HuH-7.5 (cell line): ENCODE measurements at places on chromosomes 7 and 10.
A peak's percentile ranks its signal among the peaks of the same experiment; 100 is the strongest.

- no peak for DNase-seq
Measured at GRCh38 chr7:55128693-55129394, 110.0 kb downstream of the EGFR start.

DNA sequence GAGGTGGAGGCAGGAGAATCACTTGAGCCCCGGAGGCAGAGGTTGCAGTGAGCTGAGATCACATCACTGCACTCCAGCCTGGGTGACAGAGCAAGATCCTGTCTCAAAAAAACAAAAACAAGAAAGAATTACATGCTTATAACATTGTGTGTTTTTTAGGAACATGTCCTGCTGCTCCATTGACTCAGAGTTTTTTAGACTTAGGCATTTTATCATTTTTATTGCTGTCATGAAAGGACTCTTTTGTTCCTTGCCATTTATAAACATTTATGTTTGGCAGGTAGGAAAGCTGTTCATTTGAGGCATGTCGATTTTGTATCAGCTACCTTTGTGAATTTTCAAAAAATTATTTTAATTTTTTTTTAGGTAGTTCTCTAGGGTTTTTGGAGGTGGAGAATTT is 20.3 kb downstream of the COL26A1 start:
- no peak for DNase-seq

DNA sequence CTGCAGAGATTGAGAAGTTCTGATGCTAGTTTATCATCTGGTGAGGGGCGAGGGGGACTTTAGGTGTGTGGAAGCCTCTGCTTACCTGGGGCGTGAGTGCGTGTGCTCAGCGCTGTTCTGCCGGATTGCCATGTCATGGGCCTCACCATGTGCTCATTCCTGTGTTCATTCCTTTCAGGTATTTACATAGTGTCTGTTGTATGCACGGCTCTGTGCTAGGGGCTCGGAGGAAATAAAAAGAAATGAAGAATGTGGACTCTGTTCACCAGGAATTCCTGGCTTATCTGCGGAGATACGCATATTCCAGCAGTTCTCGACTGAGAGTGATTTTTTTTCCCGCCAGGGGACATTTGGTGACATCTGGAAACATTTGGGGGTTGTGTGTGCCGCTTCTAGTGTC is 152.0 kb downstream of the CAMK1D start:
- DNase-seq, result no peak

DNA sequence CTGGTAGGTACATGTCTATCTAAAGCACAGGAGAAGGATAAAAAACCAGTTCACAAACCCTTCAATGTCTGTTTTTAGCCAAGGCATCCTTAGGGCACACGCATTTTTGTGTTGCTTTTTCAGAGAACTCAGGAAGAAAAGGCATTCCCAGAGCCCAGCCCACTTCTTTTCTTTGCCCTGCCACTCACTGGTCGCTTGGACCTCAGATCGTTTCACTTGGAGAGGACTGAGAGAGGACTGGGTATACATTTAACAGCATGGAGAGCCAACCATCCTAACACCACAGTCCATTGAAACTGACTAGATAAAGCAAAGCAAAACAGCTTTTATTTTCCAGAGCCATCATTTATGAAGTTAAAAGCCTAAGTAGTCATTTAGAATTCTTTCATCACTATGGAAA is 194.2 kb downstream of the CAMK1D start:
- no peak for DNase-seq

DNA sequence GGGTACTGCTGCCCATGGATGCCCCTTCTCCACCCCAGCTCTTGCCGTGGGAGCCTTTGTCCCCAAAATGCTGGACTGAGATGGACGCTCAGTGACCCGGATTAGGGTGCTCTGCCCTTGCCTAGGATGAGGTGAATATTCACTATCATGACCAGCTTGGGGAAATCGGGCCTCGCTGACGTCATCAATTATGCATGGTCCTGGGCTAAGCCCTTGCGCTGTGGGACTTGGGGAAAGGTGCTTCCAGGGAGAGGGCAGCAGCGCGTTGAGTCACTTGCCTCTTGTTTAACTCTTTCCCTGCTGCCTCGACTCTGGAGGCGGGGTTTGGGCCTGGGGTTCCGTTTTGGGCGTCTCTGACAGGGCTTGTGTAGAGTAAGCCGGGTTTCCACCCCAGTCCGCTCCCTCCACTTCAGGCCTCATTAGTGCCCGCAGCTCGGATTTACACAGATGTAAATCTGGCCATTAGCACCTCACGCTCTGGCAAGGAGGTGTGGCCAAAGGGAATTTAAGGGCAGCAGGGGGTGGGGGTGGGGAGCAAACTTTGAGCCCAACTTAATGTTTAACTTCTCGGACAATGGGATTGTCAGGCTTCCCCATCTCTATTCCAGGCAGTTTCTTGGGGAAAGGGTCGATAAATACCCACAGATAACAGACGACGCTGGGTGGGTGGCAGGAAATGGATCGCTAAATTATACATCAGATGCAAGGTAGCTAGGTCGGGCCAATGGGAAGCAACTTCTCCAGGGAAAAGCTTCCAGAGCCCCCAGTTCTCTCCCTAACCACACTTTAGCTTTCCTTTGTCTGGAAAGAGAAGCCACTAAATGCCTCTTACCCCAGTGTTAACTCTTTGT is 51.3 kb upstream of the TCF7L2 start:
- peak; percentile 30 for DNase-seq
